ENCODE measurements at places on chromosomes 12 and 14.

- no peak for DNase-seq
These were observed 2.3 kb downstream of the VWF start for GRCh38 chr12:6122201-6122600.

GRCh38 chr14:23939607-23940326 lies 13.8 kb upstream of the DHRS4 start:
- DNase-seq = no peak

DNA sequence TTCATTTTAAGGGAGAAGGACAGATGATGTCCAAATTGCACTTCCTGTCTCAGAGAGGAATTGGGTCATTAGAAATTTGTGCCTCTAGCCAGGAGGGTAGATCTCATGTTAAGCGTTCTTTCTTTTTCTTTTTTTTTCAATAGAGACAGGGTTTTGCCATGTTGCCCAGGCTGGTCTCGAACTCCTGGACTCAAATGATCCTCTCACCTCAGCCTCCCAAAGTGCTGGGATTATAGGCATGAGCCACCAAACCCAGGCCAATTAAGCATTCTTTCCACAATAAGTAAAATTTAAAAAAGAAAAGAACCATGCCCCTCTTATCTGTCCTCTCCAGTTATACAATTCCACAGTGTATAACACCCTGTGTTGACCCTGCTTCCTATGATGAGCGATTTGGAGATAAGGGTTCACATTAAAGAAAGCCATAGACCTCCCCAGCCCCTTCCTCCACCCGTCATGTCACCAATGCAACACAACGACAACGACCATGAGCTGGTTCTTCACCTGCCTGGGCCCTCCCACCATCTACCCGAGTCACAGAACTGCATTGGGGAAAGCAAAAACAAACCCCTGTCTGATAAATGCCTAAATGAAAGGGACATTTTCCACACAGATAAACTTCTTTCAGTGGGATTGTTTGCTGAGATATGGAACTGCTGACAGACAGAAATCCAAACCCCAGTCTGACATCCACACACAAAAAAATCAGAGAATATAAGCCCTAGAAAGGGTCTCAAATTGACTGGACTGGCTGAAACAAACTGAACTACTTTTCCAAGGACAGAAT lies 37.3 kb downstream of the SSH1 start:
- no peak for DNase-seq

DNA sequence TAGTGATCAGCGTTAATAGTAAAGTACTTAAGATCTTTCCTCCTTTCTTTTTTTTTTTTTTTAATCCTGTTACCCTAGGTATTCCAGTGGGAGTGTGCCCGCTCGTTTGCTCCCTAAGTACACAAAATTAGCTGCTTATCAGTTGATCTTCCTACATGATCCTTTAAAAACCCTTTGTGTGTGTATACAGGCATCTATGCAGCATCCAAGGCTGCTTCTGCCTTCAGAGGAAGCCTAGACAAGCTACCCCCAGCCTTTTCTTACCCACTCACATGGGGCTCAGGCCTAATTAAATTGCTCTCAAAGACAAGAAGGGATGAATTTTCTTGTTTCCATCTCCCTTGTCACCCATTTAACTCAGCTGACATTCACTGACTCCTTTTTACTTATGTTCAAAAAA lies 343.4 kb upstream of the LMO3 start:
- no peak for DNase-seq

GRCh38 chr14:75430526-75430925 lies 2.7 kb downstream of the JDP2 start:
- no peak for DNase-seq
